ENCODE measurements at places on chromosomes 1 and 21.
A peak's percentile ranks its signal among the peaks of the same experiment; 100 is the strongest.

- DNase-seq: no peak
Measured at GRCh38 chr1:6581561-6582305, 1.9 kb downstream of the ZBTB48 start.

DNA sequence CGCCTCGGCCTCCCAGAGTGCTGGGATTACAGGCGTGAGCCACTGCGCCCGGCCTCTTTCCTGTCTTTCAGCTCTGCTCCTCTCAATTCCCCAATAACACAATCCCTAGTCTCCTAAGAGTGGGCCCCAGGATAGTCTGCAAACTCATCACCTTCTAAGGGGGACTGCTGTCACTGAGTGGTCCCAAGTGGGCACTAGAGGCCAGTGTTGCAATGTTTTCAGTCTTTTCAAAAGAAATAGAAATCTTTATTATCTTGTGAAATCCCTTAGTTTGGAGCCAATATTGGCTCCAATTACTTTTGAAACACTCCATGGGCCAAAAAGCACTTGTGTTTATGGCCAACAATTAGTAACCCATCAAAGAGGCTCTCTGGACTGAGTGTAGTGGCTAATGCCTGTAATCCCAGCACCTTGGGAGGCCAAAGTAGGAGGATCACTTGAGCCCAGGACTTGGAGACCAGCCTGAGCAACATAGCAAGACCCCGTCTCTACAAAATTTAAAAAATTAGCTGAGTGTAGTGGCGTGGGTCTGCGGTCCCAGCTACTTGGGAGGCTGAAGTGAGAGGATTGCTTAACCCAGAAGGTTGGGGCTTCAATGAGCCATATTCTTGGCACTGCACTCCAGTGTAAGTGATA lies 28.6 kb upstream of the ZNF697 start:
- no peak for DNase-seq

DNA sequence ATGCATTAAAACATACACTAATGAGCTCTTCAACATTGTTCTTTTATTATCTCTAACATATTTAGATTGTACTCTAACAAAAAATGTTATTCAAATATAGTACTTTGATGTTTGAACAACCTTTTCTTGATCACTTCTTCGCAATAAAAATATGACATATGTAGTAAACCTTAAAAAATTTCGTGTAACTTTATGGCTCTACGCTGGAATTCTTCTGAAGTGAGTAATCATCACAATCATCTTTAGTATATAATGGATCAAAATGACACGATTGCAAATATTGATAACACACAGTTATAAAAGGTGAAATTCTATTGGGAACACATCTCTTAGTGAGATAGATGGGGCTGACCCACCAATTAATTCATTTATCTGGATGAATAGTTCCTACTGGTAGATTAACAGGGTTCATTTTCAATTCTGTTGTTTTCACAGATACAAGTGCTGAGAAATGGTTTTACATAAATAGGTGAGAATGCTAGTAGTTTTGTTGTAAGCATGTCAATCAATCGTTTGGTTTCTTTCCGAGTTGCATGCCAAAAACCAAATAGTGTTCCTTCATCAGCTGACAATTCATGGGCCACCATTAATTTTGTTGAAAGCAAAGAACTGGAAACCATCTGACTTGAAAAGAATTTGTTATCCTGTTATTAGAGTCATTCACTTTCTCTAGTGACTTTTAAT lies 1.5 kb upstream of the ZMPSTE24 start:
- no peak for DNase-seq

- no peak for DNase-seq
Measured at GRCh38 chr1:209577346-209577745, 6.2 kb upstream of the CAMK1G start.

GRCh38 chr1:115969509-115969908 lies 6.8 kb upstream of the SLC22A15 start:
- no peak for DNase-seq

GRCh38 chr21:31397939-31398338 lies 53.9 kb upstream of the TIAM1 start:
- no peak for DNase-seq

DNA sequence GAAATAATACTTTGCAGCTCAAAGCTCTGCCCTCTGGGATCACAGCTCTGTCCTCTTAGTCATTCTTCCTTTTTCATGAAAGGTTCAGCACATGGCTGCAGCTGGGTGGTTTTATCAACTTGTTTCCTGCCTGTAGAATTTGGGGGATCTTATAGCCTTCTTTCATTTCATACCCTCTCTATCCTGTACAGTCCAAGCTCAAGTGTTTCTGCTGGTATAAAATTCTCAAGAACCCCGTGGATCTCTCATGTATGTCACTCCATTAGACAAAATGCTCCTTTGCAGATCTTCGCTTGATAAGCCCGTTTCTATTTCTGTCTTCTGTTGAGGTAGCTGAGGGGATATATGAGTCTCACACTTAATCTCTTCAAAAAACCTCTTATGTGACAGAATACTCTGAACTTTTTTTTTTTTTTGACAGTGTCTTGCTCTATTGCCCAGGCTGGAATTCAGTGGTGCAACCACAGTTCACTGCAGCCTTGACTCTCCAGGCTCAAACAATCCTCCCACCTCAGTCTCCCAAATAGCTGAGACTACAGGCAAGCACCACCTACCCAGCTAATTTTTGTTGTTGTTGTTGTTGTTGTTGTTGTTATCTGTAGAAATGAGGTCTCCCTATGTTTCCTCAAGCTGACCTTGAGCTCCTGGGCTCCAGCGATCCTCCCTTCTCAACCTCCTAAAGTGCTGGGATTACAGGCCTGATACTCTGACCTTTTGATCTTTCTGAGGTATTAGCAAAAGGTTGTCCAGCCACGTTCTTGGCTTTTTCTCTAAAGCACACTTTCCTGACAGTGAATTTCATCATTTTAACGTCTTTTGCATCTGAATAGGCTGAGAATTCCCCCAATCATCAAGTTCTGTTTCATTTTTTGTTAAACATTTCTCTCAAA lies 24.6 kb upstream of the COL9A2 start:
- no peak for DNase-seq

- DNase-seq: no peak
Measured at GRCh38 chr1:156553860-156554485, 18.4 kb downstream of the IQGAP3 start.

- no peak for DNase-seq
Measured at GRCh38 chr1:196306421-196306820, 301.8 kb downstream of the KCNT2 start.

DNA sequence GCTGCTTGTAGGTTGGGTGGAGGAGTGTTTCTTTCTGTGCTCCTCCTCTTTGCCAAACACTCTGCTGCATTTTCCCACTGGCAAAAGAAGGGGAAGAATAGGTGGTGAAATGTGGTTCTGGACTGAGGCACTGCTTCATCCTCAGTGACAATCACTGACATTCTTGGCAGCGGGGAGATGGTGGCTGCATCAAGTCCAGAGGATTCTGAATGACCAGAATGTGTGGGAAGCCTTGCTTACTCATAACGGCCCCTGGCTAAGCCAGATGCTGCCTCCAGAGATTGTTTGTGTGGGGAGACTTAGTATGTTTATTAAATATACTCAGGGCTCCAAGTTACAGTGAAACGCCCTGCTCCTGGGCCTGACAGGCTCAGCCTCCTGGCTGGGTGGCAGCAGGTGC lies 160.3 kb downstream of the CACNA1E start:
- no peak for DNase-seq

DNA sequence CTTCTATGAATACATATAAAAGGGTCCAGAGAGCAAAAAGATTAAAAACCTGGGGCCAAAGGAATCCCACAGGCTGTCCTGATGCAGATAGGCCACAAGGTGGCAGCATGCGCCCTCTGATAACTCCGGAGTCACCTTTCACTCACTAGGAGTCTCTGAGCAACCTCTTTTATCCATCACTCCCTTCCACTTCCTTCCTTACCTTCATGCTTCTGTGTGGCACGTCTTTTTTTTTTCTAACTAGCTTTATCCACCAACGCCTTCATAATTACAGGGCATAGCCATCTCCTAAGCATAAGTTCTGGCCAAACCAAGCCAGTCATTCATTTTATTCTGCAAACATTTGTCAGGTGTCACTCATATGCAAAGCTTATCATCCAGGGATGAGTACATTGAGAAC lies 3.9 kb upstream of the PGLYRP4 start:
- DNase-seq: peak; percentile 53

- no peak for DNase-seq
Measured at GRCh38 chr1:231359113-231359512, 21.0 kb downstream of the SPRTN start.

DNA sequence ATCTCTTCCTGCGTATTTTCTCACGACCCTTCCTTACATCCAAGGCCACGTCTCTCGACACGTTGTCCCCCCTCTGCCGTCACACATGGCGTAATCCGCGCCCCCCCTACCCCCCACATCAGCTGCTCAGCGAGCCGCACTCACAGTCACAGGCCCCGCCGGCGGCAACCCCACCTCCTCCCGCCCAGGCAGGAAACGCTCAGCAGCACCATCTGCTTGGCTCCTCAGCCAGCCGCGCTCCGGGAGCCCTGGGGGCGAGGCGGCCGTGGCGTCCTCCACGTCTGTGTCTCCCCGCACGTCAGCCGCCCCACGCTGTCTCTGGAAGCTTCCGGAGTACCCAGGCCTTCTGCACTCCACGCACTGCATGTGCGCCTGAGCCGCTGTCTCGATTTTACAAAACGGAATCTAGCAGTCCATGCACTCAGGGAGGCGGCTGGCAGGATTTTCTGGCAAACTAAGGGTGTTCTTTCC lies 64.6 kb downstream of the SIK1 start:
- peak; percentile 83 for DNase-seq

DNA sequence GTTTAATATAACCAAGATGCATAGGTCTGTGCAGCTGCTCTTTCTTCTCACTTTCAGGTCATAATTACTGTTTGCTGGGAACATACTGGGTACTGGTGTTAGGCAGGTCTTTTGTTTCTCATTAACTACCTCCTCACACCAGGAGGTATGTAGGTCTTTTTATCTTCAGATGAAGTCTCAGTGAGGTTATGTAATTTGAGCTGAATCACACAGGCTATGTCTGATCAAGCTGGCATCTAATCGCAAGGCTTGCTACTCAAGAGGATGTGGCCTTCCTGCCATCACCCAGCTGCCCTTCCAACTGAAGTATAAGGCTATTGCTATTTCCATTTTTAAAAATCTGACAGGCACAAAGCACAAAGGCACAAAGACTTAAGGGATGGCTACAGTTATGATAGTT lies 96.4 kb downstream of the RUNX1 start:
- no peak for DNase-seq

DNA sequence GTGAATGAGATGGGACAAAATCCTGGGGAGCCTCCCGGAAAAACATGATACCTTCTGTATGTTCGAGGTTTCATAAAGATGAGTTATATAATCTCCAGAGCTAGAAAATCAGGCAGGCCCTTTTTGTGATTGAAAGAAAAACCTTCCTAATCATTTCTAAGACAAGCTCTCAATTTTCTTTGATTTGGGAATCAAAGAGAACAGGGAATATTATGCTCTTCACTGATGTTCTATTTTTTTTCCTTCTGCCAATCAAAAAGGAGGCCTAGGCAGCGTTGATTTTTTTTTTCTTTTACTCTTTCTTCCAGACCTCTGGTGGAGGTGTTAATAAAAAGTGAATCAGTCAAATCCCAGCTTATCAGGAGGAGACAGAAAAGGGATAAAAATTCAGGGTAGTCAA lies 34.5 kb downstream of the DIRAS3 start:
- no peak for DNase-seq

DNA sequence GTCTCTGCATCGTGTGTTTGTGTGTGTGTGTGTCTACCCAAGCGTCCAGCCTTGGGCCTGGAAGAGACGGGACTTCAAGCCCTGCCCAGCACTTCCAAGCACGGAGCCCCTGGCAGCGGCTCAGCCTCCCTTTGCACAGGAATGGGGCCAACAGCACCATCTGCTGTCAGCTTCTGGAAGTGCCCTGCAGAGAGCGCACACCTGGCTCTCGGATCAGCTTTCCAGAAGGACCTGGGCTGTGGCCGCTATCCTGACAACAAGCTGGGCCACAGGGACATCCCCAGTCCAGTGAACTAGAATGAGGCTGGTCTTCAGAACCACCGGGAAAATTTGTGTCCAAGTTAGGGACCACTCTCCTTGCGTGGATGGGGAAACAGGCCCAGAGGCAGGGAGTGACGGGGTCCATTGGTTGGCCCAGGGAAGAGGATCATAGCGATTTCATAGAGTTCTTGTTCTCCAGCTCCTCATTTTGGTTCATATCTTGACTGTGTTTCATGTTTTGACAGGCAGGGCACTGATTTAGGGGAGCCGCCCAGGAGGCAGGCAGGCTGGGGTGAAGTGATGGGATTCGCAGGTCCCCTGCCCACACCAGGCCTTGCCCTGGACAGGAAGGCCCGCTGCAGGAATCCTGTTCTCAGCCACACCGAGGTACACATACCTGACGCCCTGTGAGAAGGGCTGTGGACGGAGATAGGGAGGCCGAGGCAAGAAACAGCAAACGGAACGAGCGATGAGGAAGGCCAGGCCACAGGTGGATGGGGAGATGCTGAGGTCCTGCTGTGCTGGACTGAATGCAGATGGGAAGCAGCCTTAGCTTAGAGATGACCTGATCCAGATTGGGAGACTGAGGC lies 38.4 kb downstream of the TAS1R2 start:
- peak; percentile 29 for DNase-seq

- no peak for DNase-seq
Measured at GRCh38 chr1:214983126-214983869, 99.2 kb upstream of the KCNK2 start.

GRCh38 chr1:157219182-157219581 lies 81.0 kb upstream of the ETV3 start:
- no peak for DNase-seq

DNA sequence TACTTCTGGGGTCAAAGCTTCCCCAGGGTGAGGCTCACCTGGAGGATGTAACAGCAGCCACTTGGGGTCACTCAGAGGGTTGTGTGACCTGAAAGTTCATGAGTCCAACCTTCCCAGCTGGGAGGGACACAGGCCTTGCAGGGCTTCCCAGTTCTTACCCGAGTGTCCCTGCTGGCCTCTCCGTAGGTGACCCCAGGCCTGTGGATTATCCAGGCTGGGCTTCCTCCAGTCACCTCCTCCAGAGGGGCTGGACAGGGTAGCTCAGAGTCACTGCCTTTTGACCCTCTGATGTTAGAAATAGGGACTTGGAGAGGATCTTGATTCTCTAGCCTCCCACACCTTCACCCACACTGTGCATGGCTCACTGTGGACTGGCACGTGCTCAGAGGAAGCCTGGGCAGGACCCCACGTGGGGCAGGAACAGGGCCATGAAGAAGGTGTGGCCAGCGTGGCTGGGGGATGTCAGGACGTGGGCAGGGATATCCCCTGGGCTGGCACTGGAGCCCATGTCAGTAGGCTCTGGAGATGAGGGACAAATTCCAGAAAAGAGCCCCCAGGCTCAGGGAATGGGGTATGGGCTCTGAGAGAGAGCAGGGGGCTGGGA lies 131.8 kb downstream of the ACTL8 start:
- no peak for DNase-seq
